Activated CD4-positive, alpha-beta T cell treated with anti-CD3 and anti-CD28 coated beads for 4 hours (primary cell): ENCODE measurements at places on chromosomes 3 and 15.

DNA sequence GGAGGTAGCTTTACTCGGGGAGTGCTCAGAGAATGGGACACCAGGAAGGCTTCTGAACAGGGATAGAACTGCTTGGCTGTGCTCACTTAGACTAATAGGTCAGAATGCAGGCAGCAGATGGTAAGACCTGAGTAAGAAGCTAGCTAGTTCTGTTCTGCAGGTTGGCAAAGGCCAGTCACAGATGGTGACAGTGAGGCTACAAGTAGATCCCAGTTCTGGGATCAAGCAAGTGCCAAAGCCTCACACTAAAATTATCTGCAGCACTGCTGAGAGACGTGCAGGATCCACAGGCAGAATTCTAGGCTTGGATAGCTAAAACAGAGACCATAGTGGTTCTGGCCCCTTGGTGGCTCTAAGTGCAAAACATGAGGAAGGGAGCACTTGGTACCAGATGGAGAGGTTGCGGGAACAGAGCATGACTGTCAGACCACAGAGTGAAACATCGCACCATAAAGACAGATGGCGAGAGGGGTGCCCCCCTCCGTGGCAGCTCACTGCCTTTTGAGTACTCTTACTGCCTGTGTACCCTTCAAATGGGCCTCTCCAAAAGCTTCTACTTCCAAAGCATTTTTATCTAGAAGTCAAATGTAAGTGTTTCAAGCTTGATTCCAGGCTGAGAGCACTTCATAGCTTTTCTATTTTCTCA lies 3.6 kb upstream of the GLCE start:
- no peak for DNase-seq

- DNase-seq = no peak
Measured at GRCh38 chr3:128419311-128419710, 47.4 kb downstream of the DNAJB8 start.

- DNase-seq = peak; percentile 15
Measured at GRCh38 chr15:74889390-74889882, 406 bp upstream of the MPI start.

GRCh38 chr3:58485801-58486435 lies 6.0 kb upstream of the KCTD6 start:
- DNase-seq = no peak

DNA sequence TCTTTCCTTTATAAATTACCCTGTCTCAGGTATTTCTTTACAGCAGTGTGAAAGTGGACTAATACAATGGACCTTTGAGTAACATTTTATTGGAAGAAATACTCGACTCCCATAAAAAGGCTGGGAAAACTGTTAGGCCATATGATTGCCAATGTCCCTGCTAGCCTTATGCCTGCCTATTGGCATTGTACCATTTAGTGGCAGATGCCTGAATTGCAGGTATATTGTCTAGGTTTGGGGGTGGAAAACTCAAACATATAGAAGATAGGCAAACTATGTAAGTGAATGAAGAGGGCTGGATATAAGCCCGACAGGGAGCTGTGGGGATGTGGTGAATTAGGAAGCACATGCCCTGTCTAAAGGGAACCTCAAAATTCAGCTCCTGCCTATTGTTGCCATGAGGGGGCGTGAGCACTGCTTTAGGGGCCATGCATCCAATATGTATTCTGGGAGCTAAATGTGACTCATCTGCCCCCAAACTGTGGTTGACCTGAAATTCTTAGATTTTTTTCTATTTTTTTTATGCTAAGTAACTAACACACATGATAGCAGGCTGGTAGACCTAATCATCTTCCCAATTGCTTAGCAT lies 65.2 kb upstream of the TRA2B start:
- DNase-seq = no peak

DNA sequence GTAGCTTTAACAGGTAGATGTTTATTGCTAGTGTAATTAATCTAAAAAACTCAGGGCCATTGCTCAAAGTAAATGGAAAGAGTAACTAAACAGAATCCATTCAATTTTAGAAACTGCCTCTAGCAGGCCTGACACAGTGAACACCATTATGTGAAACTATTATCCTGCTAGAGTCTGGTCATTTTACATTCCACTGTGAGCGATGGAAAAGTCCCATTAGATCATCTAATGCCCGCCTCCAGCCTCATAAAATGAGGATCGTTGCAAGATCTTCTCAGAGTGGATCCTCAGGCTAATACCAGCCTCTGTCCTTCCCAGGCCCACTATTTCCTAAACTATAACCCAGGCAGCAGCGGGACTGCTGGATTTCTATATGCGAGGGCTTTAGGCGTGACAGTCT lies 107.7 kb downstream of the WDR76 start:
- DNase-seq = no peak

DNA sequence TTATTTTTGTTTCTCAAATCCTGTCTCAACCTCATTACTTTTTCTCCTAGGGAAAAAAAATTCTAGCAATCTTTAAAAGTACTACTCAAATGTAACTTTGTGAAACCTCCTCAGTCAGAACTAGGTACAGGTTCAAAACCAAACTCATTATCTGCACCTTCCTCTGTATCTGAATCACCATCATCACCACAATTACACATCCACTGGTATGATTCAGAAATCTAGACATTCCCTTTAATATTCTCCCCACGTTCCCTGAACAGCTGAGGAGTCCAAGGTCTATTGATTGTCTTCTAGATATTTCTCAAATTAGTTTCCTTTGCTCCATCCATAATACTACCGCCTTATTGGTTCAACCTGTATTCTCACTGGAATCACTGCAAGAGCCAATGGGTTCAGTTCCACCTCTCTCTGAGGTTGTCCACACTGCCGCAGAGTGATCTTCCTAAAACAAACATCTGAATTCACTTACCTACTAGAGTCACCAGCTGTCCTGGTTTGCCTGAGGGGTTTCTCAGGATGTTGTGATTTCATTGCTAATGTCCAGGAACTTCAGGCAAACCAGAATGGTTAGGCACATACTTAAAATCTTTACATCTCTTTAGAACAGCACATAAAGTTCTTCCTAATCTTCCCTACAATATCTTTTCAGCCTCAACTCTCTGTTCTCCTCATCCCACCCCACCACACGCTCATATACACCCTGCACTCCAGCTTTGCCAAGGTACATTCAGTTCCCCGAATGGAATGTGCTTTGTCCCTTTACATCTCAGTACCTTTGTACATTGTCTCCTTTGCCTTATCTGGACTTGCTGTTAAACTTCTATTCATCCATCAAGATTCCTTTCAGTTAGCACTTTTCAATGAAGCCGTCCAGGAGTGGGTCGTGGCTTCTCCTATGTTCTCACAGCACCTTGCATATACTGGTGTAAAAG lies 24.2 kb downstream of the ATP13A4 start:
- no peak for DNase-seq

GRCh38 chr3:98912448-98912847 lies 11.0 kb upstream of the DCBLD2 start:
- DNase-seq = no peak

- DNase-seq = no peak
Measured at GRCh38 chr15:41610048-41610447, 50.2 kb upstream of the MGA start.

DNA sequence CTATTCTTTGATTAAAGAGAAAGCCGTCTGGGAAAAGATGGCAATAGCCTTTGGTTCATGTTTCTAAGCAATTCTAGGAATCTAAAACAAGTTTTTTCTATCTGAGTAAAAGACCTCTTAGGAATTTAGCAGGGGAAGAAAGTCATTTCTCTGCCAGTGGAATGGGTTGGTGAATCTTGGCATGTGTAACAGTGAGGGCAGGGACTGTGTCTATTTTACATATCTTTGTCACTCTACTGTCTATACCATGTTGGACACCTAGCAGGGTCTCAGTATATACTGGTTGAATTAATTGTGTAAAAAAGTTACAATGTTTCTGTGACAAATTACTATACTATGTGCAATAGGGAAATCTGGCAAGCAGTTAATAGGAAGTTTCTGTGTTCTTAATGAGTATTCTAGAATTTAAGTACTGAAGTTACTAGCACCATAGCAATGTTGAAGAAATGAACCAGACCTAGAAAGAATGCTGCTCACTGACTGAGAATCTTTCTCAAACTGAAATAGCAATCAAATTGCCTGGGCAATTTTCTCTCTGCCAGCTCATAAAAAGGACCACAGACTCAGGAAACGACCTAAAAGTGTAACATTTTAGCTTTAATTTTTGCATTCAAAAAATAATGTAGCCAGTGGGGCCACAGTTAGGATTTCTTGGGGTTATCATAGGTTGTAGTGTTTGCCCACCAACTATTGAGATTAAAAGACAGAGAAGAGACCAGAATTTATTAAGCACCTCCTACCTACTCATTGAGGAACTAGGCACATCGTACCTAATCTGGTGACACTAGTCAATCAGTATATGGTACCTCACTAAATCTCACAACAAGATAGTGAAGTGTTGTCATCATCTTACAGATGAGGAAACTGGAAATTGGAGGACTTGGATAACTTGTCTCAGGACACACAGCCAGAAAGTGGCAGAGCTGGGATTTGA lies 56.2 kb upstream of the LEKR1 start:
- DNase-seq = no peak

DNA sequence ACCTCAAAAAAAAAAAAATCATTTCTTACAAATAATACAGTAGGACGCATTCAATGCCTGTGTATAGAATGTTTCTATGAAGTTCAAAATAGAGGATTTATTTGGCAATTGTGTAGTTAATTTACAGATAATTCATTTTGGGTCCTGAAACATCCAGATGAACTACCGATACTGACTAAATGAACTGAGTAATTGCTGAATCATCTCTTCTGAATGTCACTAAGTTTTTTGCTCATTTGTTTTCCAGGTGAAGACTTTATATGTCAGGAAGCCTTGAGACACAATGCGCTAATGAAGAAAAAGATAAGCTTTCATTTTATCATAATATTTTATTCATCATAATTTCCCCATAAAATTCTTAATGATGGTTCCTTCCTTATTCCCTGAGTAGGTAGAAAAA lies 39.7 kb downstream of the PCOLCE2 start:
- no peak for DNase-seq

DNA sequence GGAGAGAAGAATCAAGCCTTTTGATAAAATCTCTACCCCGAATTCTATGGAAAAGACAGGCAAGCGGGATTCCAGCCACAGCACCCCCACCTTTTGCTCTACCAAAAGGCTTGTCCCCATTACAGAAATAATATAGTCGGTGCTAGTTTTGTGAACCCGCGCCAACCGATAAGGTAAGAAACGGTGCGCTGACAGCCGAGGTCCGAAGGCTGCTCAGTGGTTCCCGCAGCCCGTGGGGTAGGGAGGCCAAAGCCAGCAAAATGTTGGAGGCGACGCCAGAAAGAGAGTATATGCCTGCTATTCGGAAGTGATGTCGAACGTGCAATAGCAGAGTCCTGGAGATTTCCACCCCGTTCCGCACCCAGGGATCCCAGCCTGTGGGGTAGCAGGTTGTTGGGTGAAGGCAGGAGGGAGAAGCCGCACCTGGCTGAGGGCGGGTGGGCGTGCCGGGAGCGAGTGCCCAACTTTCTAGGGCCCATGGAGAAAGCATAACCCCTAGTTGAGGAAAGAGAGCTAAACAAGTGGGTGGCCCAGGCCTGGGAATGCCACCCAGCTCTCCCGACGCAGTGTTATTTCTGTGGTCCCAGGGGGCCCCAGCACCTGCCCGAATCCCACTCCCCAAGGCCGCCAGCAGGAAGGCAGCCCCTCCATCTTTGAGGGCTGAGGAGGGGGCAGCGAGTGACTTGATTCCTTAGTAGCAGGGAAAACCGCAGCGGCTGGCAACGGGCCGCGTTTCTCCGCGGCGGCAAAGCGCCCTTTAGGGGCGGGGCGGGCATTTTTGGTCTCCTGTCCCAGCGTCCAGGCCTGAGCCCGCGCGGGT lies 7.9 kb upstream of the SOX2 start:
- DNase-seq = no peak

DNA sequence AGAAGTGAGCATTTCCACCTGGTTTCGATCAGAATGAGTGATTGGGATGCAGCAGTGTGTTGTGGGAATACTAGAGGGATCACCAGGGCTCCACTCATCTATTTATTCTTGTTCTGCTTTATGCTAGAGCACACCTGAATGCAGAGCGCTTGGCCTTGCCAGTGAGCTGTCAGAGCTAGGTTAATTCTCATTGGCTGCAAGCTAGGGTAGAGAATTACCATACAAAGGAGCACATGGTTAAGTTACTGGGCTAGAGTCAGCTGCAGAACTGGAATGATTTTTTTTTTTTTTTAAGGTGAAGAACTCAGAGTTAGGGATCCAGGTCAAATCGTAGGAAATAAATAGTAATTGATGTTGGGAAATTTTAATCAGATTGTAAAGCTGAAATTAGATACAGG lies 8.8 kb downstream of the EIF2AK4 start:
- no peak for DNase-seq

DNA sequence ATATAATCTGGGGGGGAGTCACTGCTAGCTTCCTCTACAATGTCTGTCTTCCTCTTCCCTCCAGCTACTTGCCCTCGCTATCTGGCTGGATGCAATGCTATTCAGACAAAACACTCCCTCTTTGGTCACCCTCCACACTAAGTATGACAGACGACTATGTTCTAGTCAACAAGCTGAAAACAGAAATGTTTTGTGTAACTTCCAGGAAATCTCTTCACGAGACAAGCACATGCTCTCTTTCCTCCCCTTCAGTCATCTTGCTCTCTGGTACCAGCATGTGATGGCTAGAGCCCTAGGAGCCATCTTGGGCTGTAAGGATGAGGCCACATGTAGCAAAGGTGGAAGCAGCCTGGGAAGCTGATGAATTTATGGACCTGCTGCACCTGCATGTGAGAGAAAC lies 151.3 kb downstream of the ARRDC4 start:
- DNase-seq = no peak

DNA sequence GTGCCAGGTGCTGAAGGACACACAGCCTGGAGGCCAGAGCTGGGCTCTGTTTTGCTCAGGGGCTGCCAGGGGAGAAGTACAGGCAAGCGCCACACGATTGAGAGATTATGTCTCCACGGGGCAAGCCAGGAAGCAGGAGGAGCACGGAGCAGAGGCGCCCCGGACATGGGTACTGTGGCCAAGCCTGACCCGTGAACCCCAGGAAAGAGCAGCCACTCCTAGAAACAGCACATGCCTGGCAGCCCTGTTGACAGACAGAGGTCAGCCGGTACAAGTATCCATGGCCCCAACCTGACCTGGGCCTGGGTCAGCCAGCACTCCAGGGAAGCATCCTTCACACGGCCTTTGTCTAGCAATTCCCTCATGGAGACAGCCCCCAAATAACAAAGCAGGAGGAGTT lies 89.4 kb downstream of the ADAMTS17 start:
- DNase-seq = no peak

DNA sequence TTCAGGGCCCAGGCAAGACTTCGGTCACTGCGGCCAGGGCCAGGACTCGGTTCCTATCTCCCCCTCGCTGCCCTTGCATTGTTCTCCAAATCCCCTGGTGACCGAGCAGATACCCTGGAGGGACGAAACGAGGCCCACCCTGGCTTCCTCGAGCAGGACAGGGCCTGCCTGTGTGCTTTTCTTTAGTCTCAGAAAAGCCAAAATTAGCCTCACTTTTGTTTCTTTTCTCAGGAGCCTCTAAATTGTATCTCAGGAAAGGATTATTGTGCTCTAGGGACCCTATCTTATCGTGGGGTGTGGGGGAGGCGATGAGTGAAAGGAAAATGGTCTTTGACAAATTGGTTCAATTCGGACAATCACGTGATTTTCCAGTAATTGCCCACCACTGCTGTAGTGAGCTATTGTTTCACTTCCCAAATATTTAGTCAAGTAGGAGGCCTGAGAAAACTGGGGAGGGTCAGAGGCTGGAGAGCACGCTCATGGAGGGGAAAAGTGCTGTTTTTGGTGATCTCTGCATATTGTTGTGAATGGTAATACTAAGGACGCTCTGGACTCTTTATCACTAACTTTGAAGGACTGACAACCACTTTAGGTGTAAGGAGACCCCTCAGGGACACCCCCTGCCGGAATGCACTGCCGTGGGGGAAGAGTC lies 61.6 kb downstream of the TMEM44 start:
- DNase-seq = no peak

- no peak for DNase-seq
Measured at GRCh38 chr3:107710851-107711250, 188.1 kb downstream of the BBX start.
